ENCODE measurements at places on chromosomes 12 and 14. TPM values are rescaled to one million over a fixed set of nuclear protein-coding genes. Genes with fewer than 3 reads are reported as not detected.

- no peak for DNase-seq
These were observed 9.0 kb upstream of the SLC25A21 start for GRCh38 chr14:37181441-37181840.

GRCh38 chr14:100329233-100330006 lies 6.3 kb downstream of the SLC25A47 start:
- DNase-seq: no peak

RPS6KA5 gene
- 11.8 TPM for total RNA-seq

GRCh38 chr12:537772-538171 lies 78.0 kb downstream of the B4GALNT3 start:
- peak; percentile 69 for DNase-seq

- no peak for DNase-seq
These were observed 8.2 kb upstream of the ACVR1B start for GRCh38 chr12:51943346-51943745.

GRCh38 chr14:94542111-94542810 lies 19.0 kb upstream of the SERPINA4 start:
- DNase-seq: no peak

DNA sequence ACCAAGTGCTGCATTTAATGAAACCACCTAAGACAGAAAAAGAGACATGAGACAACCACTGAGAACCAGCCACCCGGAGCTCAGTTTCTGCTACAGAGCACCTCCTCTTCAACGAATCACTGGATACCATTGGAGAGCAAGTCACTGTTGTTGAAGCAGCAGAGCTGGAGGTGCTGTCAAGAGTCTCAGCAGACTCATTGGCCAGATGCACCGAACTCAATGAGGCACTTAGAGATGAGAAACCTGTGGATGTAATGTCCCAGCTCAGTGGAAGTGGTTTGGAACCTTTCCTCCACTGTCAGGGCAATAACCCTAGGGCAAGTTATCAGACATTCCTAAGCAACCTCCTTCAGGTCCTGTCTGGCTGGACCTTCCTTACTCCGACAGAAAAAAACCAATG lies 13.1 kb downstream of the NPC2 start:
- no peak for DNase-seq

DNA sequence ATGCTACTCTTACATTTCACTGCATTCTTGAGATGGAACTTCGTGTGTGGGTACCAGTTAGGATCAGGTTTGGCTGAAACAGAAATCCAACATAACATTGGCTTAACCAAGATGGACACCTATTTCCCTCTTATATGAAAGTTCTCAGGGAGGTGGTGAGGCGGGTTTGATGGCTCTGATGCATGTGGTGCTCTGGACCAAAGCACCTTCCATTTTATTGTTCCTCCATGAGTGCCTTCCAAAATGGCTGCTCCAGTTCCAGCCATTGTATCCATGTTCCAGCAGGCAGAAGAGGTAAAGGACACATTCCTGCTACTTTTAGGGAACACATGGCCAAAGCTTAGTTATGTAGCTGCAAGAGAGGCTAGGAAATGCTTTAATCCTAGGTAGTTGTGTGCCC lies 29.6 kb downstream of the BRI3BP start:
- DNase-seq: no peak

GRCh38 chr12:8455271-8455670 lies 491 bp upstream of the CLEC6A start:
- DNase-seq: no peak

RAB2B gene
- 28.5 TPM for total RNA-seq

GRCh38 chr12:95215949-95216348 lies 1.3 kb downstream of the FGD6 start:
- DNase-seq: no peak

GPRC5D gene
- total RNA-seq: not detected

- DNase-seq: peak; percentile 35
These were observed 75.3 kb upstream of the TMPO start for GRCh38 chr12:98439981-98440581.

- DNase-seq: no peak
These were observed 10.2 kb downstream of the PLEKHA5 start for GRCh38 chr12:19139615-19140194.

TMEM179 gene
- total RNA-seq: not detected

DNA sequence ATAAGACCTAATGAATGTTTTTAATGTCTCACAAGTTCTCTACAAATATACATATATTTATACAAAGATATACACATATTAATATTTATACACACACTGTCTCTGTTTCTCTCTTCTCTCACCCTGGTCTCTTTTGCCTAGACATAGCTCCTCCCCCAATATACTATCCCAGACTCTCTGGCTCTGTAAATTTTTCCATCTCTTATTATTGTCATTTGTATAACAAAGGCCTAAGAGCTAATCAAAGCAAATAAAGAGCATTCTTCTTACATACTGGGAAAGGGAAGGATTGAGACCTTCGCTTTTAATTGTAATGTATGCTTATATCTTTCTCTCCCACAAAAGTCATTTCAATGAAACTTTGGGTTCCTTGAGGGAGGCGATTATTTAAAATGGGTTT lies 318.1 kb downstream of the ADAMTS20 start:
- DNase-seq: no peak

GRCh38 chr12:64004641-64005040 lies 160.1 kb downstream of the SRGAP1 start:
- DNase-seq: no peak

B3GNT4 gene
- 1.6 TPM for total RNA-seq

AQP5 gene
- total RNA-seq: not detected

GRCh38 chr12:112443916-112444315 lies 25.2 kb downstream of the PTPN11 start:
- DNase-seq: no peak

GRCh38 chr12:68958322-68958721 lies 25.4 kb upstream of the CPM start:
- DNase-seq: no peak

RND1 gene
- 3.3 TPM for total RNA-seq

- no peak for DNase-seq
These were observed 28.6 kb downstream of the TDG start for GRCh38 chr12:103994235-103994634.

DNA sequence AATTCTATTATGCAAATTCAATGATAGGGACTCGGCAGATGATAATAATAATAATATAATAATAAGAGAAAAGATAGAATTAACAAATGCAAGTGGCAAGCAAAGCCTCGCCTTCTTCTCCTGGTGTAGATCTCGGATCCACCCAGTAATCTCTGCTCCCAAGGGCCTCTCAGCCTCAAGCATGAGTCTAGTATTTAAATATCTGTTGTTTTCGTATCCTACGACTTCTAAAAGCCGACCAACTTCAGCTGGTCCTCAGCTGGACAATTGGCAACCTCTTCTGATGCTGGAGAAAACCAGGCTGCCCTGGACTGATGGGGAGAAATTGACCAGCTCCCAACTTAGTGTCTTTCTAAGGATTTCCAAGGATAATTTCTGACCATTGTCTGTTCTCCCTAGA lies 14.0 kb upstream of the MAP1LC3B2 start:
- no peak for DNase-seq

ACTR10 gene
- 69.4 TPM for total RNA-seq

DNA sequence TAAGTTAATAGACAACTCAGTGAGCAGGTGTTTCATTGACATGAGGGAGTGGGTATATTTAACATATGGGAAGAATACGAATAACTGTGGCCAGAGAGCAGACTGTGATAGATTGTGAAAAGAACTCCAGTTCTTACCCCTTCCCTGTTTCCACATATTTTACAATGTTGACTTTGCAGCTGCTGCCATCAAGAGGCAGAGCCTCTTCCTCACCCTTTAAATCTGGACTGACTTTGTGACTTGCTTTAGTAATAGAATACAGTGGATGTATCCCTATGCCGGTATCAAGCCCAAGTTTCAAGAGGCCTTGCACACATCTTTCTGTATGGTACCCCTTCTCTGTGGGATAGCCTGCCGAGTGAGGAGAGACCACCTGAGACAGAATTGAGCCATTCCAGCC lies 356.7 kb downstream of the ETNK1 start:
- DNase-seq: no peak

FOXG1 gene
- not detected for total RNA-seq

GRCh38 chr14:91806716-91807115 lies 60.6 kb downstream of the TC2N start:
- DNase-seq: no peak

NKX2-8 gene
- total RNA-seq: not detected

DNA sequence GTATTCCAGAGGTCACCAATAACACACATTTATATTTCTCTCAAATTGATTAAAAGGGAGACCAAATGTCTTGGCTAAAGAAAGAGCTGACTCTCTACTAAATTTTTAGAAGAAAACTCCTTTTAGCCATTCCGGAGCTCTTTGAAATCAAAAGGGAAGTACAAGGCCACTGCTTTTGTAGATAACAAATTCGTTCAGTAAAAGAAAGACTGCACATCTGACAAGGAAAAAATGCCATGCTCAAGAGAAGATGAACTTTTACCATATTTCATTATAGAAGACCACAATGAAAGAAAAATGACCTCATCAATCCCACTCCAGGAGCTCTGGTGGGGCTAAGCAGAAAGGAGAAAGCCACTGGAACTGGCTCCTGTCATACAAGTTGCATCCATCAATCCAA lies 57.6 kb downstream of the SPTSSA start:
- DNase-seq: no peak

GRCh38 chr14:67317822-67318221 lies 41.8 kb downstream of the ATP6V1D start:
- DNase-seq: no peak

DNA sequence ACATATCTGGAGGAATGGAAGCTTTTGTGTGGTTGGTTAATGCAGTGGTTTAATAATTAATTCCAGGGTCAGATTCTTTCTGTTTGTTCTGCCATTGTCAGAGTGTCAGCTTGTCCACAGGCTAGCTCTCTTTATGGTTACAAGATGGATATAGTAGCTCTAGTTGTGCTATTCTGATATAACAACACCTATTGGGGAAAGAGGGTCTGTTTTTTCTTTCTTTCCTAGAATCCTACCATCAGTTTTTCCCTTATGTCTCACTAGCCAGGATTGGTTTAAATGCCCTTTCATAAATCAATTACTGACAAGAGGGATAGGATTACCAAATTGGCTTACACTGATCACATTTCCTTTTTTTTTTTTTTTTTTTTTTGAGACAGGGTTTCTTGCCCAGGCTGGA lies 27.8 kb downstream of the CNOT2 start:
- DNase-seq: no peak

PLXNC1 gene
- total RNA-seq: 8.2 TPM

GRCh38 chr12:517538-517937 lies 57.8 kb downstream of the B4GALNT3 start:
- DNase-seq: no peak

OR4E2 gene
- not detected for total RNA-seq

DNA sequence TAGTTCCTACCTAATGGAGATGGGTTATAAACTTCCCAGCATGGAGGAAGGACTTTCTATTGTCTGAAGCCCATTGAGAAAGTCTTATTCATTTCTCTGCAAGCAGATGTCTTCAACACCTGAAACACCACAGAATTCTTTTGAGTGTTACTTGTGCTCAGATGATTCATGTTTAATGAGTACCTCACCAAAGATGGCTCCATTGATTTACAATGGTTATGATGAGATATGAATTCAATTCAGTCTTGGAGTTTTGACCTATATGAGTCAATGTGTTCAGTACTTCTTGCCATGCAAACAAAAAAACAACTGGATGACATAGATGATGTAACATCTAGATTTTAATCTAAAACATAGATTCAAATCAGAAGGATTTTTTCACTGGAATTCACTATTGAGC lies 15.4 kb upstream of the PAWR start:
- no peak for DNase-seq

- DNase-seq: no peak
These were observed 27.8 kb upstream of the BMAL2 start for GRCh38 chr12:27304856-27305255.

DNA sequence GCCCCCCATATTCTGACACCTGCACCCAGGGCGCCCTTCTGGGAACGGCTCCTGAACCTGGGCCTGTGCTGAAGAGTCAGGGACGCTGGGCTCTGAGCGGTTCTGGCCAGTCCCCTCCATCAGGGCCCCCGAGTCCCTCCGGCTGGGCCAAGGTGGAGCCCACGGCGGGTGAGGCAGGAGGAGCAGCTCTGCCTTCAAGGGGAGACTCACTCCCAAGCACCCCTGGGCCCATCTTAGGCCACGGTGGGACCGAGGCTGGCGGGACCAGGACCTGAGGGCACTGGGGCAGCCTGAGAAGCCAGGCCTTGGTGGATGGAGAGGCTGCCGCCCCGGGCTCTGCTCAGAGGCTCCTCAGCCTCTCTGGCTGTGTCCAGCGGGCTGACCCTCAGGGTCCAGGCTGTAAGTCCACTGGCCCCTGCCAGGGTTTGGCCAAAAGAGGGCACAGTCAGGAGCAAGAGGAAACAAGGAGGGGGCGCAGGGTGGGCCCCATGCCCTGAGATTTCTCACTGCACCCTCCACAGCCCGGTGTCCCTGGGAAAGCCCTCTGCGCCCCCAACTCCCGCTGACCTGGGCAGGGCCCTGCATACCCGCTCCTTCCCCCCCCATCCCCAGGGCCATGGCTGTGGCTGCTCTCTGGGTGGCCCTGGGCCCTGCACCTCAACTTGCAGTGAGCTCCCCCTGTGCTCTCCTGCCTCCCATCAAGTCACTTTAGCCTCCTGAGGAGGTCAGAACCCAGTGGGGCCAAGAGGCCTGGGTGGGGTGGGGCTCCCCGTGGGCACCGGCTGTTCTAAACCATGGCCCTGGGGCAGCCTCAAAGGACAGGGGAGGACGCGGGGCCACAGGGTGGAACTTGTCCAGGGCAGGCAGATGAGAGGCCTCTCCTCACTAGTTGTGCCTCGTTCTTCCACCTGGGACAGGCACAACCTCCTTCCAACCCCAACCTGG lies 266.4 kb upstream of the SFSWAP start:
- DNase-seq: no peak

ESR2 gene
- 0.98 TPM for total RNA-seq

ISCU gene
- 328 TPM for total RNA-seq

AQP2 gene
- total RNA-seq: not detected

- DNase-seq: no peak
These were observed 1.1 kb downstream of the LIN52 start for GRCh38 chr14:74085828-74086227.

LAG3 gene
- total RNA-seq: 0.80 TPM

GRCh38 chr12:51874000-51874399 lies 13.9 kb upstream of the ANKRD33 start:
- no peak for DNase-seq

DNA sequence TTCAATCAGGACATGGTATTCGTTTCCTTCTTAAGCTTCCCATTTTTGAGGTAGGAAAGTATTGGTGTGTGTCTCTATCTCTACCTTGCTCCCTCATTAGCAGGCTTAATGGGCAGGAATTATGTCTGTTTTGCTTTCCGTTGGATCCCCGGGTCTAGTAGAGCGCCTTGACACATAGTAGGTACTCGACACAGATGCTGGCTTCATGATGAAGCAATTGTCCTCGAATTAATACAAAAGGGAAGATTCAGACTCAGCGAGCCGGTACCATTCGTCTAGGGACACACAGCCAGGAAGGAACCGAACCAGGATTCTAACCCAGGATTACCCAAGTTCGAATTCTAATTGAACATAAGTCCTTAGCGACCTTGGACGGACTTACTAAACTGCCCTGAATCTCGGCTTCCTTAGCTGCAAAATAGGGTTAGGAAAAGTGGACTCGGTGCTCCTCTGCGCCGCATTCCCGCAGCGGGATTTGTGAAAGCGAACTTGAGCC lies 496 bp upstream of the ISCU start:
- DNase-seq: no peak

All from breast epithelium (tissue), 4 donors.